ENCODE measurements at places on chromosomes 4 and X.

- DNase-seq, result no peak
Measured at GRCh38 chrX:125298871-125299270, 20.8 kb upstream of the TEX13C start.

GRCh38 chr4:90537491-90537890 is 410.3 kb downstream of the CCSER1 start:
- no peak for DNase-seq

DNA sequence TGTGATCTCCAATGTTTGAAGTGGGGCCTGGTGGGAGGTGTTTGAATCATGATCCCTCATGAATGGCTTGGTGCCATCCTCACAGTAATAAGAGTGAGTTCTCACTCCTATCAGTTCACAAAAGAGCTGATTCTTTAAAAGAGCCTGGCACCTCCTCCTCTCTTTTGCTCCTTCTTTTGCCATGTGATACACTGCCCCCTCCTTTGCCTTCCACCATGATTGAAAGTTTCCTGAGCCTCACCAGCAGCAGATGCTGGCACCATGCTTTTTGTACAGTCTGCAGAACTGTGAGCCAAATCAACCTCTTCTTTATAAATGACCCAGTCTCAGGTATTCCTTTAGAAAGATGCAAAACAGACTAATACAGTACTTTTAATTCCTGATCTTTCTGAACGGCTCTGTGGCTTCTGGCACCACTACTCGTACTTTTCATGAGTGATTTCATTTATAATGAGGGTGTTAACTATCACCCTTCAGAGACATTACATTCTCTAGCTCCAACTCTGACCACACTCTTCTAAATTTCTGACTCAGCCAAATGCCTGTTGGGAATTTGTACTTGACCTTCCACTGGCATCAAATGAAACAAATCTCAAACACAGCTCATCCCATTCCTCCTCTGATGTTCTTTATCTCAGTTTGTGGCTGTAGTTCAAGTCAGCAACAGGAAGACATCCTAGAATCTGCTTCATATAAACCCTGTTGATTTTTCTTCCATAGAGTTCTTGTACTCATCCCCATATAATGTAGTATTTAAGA is 4.2 kb downstream of the UFSP2 start:
- DNase-seq, result no peak

- DNase-seq, result no peak
Measured at GRCh38 chr4:157908031-157908430, 264.8 kb downstream of the GASK1B start.

DNA sequence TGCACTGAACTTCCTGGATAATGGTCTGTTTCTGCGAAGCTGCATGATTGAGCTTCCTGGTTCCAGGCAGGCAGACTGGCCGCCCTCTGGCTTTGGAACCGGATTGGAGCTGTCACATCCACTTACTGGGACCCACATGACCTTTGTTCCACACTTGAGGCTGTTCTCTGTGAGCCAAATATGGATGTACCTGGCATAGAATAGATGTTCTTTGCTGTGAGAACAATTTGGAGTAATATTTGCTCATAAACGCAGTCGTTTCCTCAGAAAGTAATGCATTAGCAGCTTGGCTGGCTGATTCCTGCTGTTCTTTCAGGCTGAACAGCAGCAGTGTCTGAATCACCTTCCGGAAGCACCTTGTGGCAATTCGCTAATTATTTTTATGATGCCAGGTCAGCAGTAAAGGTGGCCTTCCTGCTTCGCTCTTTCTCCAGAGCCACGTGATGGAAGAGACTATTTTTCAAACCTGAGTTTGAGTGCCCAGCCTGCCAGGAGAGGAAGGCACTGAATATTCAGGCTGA is 78.1 kb upstream of the BOD1L1 start:
- DNase-seq, result no peak

GRCh38 chr4:3709846-3710441 is 56.2 kb upstream of the ADRA2C start:
- DNase-seq, result no peak

DNA sequence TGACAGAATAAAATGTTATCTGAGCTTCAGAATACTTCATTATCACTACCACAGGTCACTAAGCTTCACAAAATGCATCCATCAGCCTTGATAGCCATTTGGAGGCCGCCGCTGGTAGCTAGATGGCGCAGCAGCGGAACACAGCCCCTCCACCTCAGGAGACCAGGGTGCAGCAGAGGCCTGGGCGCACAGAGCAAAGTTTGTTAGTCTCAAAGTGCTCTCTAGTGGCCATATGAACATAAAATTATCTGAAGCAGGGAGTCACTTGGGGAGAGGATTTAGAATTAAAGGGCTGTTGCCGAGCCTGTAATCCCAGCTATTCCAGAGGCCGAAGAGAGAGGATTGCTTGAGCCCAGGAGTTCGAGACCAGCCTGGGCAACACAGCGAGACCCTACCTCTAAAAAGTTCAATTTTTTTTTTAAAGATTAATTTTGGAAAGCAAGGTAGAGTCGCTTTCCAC is 8.1 kb upstream of the DCTD start:
- peak; percentile 89 for DNase-seq

GRCh38 chrX:149759824-149760223 is 14.0 kb upstream of the HSFX1 start:
- DNase-seq, result no peak

DNA sequence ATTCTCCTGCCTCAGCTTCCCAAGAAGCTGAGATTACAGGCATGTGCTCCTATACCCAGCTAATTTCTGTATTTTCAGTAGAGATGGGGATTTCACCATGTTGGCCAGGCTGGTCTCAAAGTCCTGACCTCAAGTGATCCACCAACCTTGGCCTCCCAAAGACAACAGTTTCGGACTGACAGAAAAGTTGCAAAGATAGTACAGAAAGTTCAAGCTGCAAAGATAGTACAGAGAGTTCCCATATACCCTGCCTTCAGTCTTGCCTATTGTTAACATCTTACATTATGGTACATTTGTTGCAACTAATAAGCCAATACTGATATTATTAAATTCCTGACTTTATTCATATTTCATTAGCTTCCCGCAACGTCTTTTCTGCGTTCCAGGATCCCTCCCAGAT is 65.8 kb downstream of the SUPT20HL2 start:
- no peak for DNase-seq

Measured in bone marrow (tissue), 2 donors.